ENCODE measurements at places on chromosomes 16 and 17.

GRCh38 chr16:27740496-27741201 is 190.7 kb downstream of the KATNIP start:
- no peak for DNase-seq

- DNase-seq = no peak
Observed at GRCh38 chr16:24610416-24610755, 71.0 kb downstream of the RBBP6 start.

DNA sequence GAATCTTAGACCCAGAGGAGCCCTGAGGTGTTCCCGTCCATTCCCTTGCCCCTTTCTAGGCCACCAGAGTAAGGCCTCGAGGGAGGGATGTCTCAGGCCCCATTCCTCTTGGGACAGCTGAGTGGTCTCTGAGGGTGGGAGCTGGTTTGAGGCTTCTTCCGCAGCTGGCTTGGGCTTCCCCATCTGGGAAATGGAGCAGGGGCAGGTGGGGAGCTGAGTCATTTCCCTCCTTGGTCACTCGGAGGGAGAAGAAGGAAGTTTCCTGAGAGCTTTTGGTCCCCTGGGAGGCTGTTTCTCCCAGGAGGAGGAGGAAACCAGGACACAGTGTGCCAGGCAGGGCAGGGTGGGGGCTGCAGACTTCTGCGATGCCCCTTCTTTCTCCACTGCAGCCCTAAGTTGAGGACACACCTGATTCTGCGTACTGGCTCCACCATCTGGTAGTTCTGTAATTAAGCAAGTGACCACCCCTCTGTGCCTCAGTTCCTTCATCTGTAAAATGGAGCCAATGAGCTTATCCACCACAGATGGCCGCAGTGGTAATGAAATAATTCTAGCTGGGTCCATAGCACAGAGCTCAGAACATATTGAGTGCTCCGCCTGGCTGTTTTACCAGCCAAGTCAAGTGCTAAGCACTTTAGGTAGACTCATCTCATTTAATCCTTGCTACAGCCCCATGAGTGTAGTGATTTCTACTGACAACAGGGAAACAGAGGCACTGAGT is 1.6 kb upstream of the KCNJ12 start:
- DNase-seq = no peak

- no peak for DNase-seq
Observed at GRCh38 chr17:2985318-2985717, 78.1 kb downstream of the OR1D5 start.

- no peak for DNase-seq
Observed at GRCh38 chr16:73154063-73154870, 106.3 kb upstream of the ZFHX3 start.

GRCh38 chr17:27356091-27356705 is 62.3 kb downstream of the WSB1 start:
- DNase-seq = no peak

- DNase-seq = no peak
Observed at GRCh38 chr17:50499721-50500120, 8.5 kb upstream of the MYCBPAP start.

- no peak for DNase-seq
Observed at GRCh38 chr16:86249631-86250030, 260.7 kb upstream of the FOXF1 start.

- peak; percentile 75 for DNase-seq
Observed at GRCh38 chr17:48636177-48637018, 10.2 kb upstream of the HOXB9 start.

DNA sequence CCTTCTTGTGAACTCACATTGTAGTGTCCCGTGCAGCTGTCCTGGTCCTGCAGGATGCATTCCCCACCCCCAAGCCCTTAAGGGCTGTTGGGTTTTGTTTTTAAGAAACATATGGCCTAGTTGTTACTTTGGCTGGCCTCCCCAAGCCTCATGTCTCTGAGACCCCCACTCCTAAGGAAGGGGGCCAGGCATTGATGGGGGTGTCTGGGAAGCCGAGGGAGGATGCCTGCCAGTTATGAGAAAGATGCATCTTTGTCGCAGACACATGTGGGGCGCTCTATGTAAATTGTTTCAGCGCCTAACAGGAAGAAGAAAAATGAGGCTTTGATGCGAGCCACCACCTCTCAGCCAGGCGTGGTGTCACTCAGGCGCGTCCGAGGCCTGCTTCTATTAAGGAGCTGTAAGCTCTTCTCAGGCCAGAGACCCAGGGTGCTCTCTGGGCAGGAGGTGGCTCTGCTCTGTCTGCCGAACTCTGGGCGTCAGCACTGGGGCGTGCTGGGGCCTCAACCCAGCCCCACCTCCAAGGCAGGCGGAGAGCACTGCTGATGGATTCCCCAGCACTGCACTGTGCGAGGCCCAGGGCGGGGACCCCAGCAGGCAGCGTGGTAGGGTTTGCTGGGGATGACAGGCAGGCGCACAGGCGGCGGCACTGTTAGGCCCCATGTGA is 70.6 kb downstream of the SREBF1 start:
- no peak for DNase-seq

DNA sequence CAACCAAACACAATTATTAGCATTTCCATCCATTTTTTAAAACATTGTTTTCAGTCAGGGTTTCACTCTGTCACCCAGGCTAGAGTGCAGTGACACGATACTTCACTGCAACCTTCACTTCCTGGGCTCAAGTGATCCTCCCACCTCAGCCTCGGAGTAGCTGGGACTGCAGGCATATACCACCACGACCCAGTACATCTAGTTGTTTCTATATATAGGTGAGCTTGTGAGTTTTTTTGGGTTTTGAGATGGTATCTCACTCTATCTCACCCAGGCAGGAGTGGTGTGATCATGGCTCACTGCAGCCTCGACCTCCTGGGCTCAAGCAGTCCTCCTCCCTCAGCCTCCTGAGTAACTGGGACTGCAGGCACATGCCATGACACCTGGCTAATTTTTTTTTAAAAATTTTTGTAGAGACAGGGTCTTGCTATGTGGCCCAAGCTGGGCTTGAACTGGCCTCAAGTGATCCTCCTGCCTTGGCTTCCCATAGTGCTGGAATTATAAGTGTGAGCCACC is 21.5 kb upstream of the ATP5MC1 start:
- no peak for DNase-seq

- no peak for DNase-seq
Observed at GRCh38 chr16:10579575-10579964, 828 bp downstream of the EMP2 start.

- DNase-seq = no peak
Observed at GRCh38 chr17:44400226-44400847, 10.9 kb upstream of the ITGA2B start.

DNA sequence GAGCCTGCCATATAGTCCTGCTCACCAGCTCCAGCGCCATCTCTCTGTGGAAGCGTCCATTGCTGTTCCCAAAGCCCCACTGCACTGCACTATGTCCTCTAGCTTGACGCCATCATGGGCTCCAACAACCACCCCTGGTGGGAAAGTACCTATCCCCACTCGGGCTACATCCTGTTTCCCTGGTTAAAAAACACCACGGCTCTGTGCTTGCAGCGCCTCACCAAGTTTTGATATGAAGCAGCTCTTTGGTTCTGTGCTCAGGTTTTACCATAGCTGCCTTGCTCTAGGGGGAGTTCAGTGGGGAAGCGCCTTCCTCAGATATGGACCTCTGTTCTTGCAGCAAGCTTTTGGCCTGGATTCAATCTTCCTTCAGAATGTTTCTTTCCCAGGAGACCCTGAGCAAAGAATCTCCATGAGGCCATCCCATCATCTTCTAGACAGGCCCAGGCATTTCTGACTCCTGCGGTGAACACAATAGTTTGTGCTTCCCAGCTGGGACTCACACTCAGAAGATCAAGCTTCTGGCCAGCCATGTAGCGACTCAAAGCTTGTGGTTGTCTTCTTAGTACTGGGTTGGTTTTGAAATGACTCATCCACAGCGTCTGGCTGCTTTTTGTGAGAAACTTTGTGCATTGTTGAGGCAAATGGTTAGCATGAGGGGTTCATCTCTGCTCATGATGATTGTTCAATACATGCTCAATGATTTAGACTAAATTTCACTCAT is 39.5 kb downstream of the DYNLRB2 start:
- DNase-seq = no peak

- no peak for DNase-seq
Observed at GRCh38 chr17:35222452-35222851, 20.4 kb upstream of the SLFN5 start.

GRCh38 chr17:70968302-70968701 is 799.0 kb downstream of the KCNJ2 start:
- no peak for DNase-seq

DNA sequence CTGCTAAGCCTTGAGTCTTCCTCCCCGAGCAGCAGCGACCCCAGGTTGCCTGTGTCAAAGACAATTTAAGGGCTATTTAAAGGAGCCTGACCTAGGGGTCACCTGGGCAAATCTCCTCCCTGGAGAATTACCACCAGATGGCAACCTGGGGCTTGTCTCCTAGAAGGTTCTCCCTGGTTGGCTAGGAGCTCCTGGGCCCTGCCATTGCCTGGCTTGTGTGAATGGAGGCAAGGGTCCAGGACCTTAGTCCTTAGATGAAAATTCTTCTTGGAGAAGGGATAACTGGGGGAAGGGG is 51.3 kb upstream of the TAC4 start:
- DNase-seq = no peak

DNA sequence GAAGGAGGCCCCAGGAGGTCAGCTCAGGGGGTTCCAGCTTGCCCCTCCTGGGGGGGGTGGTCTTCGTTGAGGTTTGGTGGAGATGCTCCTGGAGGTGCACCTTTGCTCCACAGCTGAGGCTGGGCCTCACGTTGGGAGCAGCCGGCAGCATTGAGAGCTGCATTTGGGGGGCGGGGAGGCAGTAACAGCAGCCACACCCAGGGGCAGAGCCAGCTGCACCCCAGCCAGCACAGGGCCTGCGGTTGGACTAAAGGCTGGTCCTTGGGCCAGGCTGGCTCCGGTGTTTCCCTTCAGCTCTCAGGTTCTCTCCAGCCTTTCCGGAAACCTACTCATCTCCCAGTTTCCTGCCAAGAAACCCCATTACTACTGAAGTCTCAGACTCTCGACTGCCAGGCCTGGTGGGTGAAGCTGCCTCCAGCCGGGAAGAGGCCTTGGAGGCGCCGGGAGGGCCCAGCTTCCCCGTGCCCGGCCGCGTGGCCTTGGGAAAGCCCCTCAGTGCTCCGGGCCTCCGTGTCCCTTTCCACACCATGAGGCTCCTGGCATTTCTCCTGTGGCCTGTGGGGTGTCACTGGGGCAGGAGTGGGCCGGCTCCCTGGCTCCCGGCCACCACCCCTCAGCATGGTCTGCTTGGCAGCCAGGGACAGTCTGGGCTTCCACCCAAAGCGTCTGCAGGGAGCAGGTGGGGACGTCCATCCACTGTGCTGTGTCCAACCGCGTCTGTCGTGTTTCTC is 14.0 kb upstream of the BAIAP2 start:
- no peak for DNase-seq

DNA sequence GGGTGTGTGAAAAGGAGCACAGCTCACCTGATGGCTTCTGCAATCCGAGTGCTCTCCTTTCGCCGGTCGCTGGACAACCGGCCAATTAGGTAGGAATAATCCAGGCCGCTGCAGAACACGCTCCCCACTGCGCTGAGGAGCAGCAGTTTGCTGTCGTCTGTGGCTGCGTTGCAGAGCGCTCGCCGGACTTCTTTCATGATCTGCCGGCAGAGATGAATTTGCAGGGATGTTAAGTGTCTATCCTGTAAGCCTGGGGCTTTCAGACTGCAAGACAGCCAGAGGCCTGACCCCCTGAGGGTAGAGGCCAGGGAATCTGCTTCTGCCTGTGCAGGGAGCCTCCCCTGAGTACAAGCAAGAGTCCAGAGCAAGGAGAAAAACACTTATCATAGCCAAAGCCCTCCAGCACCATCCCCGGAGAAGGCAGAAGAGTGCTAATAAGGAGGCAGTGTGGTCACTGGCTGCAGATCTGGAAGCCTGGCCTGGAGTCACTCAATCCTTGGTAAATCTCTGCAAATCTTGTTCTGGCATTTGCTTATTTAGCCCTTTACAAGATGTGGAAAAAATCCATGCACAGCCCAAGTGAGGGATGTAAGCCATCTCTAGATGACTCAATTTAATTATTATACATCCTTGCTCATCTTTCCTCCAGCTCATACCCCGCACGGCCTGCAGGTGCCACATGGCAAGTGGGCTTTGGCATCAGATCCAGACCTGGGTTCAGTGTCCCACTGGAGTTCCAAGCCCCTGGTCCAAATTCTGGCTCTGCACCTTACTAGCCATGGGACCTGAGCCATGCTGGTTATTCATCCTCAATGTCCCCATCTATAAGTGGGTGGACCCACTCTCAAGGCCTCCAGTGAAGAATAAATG is 80.2 kb downstream of the DYNLRB2 start:
- DNase-seq = no peak

DNA sequence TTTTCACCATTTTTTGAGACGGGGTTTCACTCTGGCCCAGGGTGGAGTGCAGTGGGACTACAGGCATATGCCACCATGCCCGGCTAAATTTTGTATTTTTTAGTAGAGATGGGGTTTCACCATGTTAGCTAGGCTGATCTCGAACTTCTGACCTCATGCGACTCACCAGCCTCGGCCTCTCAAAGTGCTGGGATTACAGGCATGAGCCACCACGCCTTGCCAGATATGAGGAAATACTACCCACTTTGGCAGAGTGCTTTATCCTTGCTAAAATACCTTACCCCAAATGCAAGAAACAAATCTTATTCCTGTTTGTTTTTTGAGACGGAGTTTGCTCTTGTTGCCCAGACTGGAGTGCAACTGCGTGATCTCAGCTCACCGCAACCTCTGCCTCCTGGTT is 62.9 kb upstream of the MGAT5B start:
- no peak for DNase-seq

DNA sequence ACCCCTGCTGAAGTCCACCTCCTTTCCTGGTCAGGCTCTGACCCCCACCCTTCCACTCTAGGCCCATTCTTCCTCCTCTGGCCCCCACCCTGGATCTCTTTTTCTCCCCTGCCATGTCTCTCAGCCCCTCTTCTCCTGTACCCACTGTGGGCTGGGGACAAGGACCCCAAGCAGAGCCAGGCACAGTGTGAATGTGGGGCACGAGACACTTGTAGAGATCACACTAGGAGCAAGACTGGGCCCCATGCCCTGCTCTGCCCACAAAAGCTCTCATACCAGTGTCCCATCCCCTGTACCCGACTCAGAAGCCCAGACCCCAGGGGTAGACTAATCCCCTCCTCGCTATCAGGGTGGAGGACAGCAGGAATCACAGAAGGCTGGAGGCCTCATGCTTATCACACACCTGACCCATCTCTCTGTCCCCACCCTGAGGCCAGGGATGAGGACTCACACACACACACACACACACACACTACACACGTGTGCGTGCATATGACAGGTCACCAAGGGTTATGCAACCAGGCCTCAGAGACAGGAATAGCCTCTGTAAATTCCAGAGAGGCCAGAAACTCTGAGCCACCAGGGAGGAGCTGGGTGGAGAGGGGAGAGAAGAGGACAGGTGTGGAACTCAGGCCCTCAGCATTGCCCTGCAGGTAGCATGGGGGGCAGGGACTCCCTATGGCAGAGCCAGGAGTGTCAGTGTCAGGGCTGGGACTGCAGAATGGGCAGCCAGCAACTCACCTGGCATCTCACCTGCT is 21.1 kb downstream of the ARHGAP27 start:
- DNase-seq = no peak

DNA sequence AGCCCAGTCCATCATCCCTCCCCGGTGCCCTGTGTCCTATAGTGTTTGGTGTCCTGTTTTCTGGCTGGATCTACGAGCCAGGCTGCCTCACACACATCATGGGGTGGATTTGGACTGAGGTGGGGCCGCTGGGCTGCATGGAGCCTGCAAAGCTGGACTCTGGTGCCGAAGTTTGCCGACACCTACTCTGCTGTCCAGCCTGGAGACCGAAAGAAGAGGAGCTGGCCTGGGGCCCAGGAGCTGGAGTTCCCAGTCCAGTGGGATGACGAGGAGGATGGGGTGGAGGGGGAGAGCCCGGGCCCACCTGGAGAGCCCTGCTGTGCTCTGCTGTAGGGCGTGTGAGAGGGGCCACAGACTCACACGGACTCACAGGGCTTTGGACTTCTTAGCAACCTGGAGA is 40.3 kb upstream of the ENPP7 start:
- DNase-seq = no peak
